HFFc6 (cell line): ENCODE measurements at places on chromosomes 7 and 10.

DNA sequence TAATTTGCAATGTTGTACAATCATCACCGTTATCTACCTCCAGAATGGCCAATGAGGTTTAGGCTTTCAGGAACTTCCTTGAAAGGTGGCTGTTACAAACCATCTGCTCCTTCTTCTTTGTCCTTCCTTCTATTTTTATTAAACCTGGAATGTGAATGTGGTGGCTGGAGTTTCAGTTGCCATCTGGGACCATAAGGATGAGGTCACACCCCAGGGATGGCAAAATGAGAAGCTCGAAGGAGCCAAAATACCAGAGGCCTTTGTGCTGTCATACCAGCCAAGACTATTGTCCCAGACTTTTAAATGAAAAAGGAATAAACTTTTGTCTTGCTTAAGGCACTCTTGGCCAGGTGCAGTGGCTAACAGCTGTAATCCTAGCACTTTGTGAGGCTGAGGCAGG lies 30.9 kb upstream of the LMTK2 start:
- DNase-seq, result no peak

DNA sequence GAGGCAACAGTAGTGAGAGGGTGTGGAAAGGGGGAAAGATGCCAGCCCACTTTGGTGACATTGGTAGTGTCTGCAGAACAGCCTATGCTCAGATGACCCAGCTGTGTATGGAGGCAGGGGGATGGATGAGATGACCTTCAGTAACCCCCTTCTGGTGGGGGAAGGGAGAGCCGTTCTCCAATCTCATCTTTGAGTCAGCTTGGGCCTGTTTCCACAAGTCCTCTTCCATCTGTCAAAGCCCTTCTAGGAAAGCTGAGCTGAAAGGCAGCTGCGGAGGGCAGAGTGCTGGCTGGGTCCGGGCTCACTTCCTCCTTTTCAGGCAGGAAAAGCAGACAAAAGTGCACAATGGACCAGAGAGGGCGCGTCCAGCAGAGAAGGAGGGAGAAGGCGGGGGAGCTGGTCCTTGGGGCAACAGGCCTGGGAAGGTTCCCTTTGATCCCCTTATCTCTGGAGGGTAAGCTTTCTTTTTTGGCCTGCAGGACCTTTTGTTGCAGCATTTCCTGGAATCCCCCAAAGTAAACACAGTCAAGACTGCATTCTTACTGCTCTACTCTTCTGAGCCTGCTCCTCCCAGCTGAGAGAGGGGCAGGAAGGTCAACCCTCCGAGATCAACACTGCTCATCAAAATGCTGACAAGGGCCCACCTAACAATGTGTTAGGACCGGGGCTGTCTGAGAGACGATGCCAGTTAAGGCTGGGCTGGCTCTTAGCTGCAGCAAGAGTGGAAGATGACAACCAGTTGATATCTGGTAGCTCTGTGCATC lies 1.2 kb upstream of the LRMDA start:
- no peak for DNase-seq

GRCh38 chr7:147151661-147152060 lies 1035.1 kb downstream of the CNTNAP2 start:
- no peak for DNase-seq

GRCh38 chr7:29765490-29765889 lies 40.8 kb upstream of the WIPF3 start:
- no peak for DNase-seq

- DNase-seq, result no peak
Observed at GRCh38 chr10:97534746-97535367, 36.1 kb downstream of the UBTD1 start.
